ENCODE measurements at places on chromosomes 3 and 15. TPM values are rescaled to one million over a fixed set of nuclear protein-coding genes. Genes with fewer than 3 reads are reported as not detected.

The C3orf49 gene
- not detected for total RNA-seq

The ROBO2 gene
- total RNA-seq = not detected

The SLC51A gene
- not detected for total RNA-seq

The CCR9 gene
- total RNA-seq = 0.20 TPM

The TMEM40 gene
- not detected for total RNA-seq

The ATP13A5 gene
- total RNA-seq = not detected

The C3orf85 gene
- not detected for total RNA-seq

The HRH1 gene
- total RNA-seq = 0.34 TPM

The AMIGO3 gene
- total RNA-seq = 0.23 TPM

The TGM4 gene
- not detected for total RNA-seq
